Choroid plexus epithelial cell (primary cell): ENCODE measurements at places on chromosomes 6 and 20.
A peak's percentile ranks its signal among the peaks of the same experiment; 100 is the strongest.

DNA sequence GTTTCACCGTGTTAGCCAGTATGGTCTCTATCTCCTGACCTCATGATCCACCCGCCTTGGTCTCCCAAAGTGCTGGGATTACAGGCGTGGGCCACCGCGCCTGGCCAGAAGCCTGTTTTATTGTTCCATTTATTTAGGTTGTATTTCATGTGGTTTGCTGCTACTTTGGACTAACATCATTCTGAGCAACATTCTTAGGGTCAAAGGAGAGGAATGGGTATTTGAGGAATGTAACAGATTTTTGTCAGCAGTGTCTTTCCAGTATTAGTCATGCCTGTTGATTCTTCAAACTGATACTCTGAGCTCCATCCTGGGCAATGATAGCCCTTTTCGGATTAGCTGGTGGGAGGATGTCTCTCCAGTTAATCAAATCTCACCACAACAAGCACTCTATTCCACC is 213.0 kb upstream of the CITED2 start:
- DNase-seq: peak; percentile 97

- DNase-seq: no peak
These were observed 44.8 kb upstream of the IYD start for GRCh38 chr6:150324044-150324443.

- no peak for DNase-seq
These were observed 556.9 kb downstream of the EPM2A start for GRCh38 chr6:145178391-145178790.

DNA sequence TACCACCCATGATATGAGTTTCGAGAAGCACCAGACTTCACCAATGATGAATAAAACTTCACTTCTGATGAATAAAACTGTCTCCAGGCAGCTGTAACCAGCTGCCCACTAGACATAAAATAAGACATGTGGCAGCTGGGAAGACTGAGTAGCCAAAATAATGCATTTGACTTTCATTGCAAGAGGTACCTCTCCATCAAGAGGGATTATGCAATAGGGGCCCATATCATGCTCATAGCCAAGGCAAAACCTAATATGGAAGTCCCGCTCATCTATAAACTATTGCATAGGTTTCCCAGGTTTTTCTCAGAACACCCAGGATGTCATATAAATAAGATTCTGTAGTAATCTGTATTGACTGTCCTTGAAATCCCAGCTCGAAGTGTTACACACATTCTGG is 155.5 kb downstream of the SIM1 start:
- DNase-seq: no peak

DNA sequence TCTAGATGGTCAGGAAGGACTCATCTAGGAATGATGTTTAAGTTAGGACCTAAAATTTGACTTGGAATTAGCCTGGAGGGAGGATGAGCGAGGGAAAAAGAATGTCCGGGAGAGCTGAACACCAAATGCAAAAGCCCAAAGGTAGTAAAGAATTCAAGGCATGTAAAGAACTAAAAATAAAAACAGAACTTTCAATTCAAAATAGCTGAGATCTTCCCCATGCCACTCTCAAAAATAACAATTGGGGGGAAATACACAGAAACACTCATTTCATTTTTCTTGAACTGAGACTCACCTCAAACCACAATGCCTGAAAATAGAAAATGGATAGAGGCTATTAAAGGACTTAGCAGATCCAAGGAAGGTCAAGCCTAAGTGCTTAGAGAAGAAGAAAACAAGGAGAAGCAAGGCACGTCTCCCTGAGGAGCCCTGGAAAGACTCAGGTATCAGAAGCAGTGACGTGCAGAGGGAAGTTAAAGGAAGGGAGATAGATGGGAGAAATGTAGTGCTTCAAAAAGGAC is 10.4 kb downstream of the PXT1 start:
- peak; percentile 37 for DNase-seq

GRCh38 chr6:24357336-24358218 is at the start of gene DCDC2:
DCDC2 (minus strand) TSS chr6:24358059; CDS start chr6:24357750, 309 bp downstream.
- DNase-seq: peak; percentile 13

- no peak for DNase-seq
These were observed 56.9 kb upstream of the NXT1 start for GRCh38 chr20:23293689-23294088.

GRCh38 chr20:62393830-62394229 is 6.9 kb downstream of the RPS21 start:
- DNase-seq: no peak

- peak; percentile 94 for DNase-seq
These were observed 300.7 kb downstream of the CLIC5 start for GRCh38 chr6:45714741-45715507.
